ENCODE measurements at places on chromosomes 2 and 18. TPM values are rescaled to one million over a fixed set of nuclear protein-coding genes. Genes with fewer than 3 reads are reported as not detected.

PRKAG3 gene
- total RNA-seq = not detected

TMEM178A gene
- not detected for total RNA-seq

XRCC5 gene
- total RNA-seq = 290 TPM

COLEC11 gene
- not detected for total RNA-seq

GALNT1 gene
- total RNA-seq = 60.7 TPM

FN1 gene
- total RNA-seq = 2,068 TPM

APLF gene
- total RNA-seq = 3.2 TPM

CCDC141 gene
- total RNA-seq = not detected

CMPK2 gene
- 10.5 TPM for total RNA-seq

BMP10 gene
- total RNA-seq = not detected

TIA1 gene
- total RNA-seq = 45.2 TPM

PLEK gene
- total RNA-seq = not detected

GRB14 gene
- 2.4 TPM for total RNA-seq

TCF23 gene
- 0.03 TPM for total RNA-seq

ARHGAP25 gene
- 19.6 TPM for total RNA-seq

GAD1 gene
- total RNA-seq = 1.4 TPM

PPP1R1C gene
- 7.3 TPM for total RNA-seq

CD302 gene
- 1.3 TPM for total RNA-seq

SLC38A11 gene
- not detected for total RNA-seq

POTEI gene
- not detected for total RNA-seq

INPP5D gene
- 21.8 TPM for total RNA-seq

ASB18 gene
- not detected for total RNA-seq

CHRNG gene
- not detected for total RNA-seq

LRP2 gene
- not detected for total RNA-seq

G6PC2 gene
- total RNA-seq = not detected
